Fibroblast of skin of left quadriceps (primary cell): ENCODE measurements at places on chromosomes 2 and 18.

DNA sequence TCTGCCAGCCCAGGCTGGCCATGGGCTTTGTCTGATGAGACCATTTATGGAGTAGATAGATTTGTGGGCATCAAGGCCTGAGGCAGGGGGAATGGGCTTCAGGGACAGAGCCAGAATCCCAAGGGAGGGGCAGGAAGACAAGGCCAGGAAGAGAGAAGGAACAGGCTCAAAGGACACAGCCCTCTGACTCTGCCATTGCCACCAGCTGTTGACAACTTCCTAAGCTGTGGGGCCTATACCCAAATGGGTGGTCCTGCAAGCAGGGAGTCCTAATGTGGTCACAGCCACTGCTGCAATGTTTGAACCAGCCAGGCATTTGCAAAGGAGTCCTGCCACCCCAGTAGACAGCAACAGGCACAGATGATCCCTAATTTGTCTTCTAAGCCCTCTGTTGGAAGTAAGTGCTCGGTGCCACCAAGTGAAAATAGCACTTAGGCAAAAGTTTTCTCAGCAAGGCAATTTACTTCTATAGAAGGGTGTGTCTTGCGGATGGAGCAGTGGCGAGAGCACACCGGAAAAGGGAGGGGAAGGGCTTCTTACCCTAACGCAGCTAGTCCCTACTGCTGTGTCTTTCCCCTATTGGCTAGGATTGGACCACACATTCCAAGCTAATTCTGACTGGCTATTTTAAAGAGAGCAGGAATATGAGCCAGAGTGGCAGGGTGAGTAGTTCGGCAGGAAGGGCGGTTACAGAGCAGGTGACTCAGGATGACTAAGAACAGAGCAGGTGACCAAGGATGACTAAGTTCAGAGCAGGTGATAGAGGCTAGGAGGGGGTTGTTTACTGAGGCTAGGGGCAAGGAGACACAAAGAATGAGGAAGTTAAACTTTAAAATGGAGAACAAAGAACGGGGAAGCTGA, 47.2 kb downstream of the C1QL2 start:
- no peak for DNase-seq

DNA sequence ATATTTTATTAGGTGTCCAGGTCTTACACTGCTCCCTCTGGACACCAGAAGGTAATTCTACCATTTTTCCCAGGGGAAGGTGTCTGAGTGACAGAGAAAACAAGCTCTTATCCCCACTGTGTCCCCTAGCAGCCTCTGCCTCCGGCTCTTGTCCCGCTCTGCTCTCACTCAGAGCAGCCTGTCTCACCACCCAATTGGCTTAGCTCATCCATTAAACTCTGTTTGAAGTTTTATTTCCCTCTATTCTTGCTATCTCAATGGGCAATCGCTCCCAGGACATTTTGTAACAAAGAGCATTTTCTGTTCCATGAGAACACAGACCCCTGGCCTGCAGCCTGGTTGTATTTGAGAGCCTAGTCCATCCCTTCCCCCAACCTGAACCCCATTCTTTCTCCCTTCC, 90.6 kb upstream of the LDAH start:
- DNase-seq, result no peak

DNA sequence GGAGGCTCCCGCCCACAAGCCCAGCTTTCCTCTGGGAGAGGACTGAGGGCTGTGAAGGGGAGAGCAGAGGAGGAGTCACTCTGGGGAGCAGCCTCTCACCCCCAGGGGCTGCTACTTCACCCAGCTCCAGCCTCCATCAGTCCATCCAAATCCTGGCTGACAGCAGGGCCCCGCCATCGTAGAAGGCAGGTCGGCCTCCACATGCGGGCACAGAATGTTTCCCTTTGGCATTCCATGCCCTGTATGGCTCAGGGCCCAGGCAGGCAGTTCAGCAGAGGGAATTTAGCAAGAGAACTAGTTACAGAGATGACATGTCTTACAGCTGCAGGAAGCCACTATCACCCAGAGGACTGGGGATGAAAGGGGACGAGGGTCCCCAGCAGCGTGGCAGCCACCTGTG, 6.4 kb upstream of the ODC1 start:
- no peak for DNase-seq

DNA sequence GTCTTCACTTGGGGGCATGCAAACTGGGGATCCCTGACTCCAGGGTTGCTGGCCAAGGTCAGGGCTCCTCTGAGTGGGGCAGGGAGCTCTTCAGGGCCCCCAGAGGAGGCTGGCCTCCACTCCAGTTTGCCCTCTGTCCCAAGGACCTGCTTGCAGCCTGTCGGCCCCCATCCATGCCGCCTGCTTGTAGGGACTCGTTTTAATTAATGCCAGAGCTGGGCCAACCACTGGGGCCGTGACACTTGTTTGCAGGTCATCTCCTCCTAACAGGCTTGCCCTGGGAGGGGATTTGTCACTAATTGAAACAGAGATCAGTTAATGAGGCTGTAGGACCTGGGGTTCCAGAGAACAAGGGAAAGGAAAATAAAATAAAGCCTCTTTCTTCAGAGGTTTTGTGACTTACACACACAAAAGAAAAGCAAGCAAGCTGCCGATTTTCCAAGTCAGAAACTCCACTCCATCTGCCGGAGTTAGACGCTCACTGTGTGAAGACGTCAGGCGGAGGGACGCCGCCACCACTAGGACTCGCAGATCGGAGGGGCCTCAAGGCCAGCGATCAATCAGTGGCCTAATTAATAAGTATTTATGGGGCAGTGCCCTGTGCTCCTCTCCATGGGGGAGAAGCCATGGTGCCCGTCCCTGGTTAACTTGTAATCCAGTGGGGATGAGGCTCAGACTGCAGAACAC, 75.9 kb downstream of the SFXN5 start:
- DNase-seq, result no peak

- peak; percentile 31 for DNase-seq
These were observed 2.2 kb downstream of the HMSD start for GRCh38 chr18:63951302-63951705.

DNA sequence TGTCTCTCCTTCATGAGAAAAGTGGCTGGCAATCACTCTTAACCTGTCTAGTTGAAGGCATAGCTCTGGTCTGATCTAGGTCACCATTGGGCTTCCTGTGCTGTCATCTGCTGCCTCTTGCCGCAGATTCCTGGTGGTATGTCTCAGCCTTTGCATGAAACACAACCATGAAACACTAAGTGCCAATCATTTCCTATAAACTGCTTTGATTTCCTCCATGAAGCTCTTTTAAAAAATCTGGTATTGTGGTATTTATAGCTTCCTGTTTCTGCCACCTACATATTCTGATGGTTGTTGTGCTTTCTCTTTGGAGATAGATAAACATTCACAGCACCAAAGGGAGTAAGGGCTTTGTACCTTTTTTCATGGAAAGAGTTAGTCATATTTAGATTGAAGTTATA, 120.0 kb upstream of the EPC2 start:
- no peak for DNase-seq

GRCh38 chr2:55158111-55158814, 73.8 kb downstream of the CLHC1 start:
- no peak for DNase-seq

GRCh38 chr2:108947271-108947907, 41.6 kb downstream of the EDAR start:
- no peak for DNase-seq
